ENCODE measurements at places on chromosomes 1 and 21.

- DNase-seq = no peak
These were observed 173.5 kb downstream of the NPHP4 start for GRCh38 chr1:5818755-5819154.

GRCh38 chr1:205782627-205783432 lies 7.5 kb upstream of the RAB29 start:
- DNase-seq = no peak

- no peak for DNase-seq
These were observed 247.2 kb upstream of the B3GALT2 start for GRCh38 chr1:193433599-193433998.

GRCh38 chr1:85274969-85275453 lies 1.4 kb downstream of the BCL10 start:
- DNase-seq = peak; percentile 90

DNA sequence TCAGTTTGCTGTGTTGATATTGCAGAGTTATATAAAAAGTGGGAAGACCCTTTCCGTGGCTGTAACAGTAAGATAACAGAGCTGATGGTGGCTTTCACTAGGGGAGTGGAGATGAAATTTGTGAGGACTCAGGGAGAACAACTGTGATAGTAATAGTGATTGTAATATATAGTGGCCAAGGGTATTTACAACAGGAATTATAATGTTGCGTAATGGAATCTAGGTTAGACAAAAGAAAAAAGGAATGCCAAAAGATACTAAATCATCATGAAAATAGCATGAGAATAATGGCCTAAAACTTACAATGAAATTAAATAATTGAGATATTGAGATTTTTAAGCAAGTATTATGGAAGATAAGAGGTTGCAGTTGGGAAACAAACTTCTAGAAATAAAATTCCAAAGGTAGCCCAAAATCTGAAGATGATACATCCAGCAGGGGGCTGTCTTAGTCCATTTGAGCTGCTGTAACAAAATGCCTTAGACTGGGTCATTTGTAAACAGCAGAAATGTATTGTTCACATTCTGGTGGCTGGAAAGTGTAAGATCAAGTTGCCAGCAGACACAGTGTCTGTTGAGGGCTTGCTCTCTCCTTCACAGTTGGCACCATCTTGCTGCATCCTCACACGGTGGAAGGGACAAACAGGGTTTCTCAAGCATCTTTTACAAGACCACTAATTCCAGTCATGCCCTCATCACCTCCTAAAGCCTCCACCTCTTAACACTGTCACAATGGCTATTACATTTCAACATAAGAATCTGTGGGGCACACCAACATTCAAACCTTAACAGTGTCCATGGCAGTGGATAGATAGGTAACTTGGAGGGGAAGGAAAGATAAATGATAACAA lies 711.2 kb downstream of the MRPL39 start:
- no peak for DNase-seq

DNA sequence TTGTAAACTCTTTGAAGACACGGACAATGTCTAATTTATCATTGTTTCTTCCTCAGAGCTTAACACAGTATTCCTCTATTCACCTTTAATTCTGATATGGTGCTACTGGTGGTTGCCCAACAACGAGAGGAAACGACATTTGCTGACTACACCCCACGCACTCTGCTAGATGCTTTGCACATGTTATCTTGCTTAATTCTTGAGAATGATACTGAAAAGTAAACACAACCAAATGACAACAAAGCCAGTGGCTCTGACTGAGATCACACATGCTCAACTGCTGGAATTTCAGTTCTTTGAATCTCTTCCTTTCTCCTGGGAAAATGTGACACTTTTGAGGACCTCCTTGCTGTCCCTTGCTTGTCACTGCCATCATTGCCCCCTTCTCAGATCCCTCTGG lies 37.2 kb upstream of the DDAH1 start:
- DNase-seq = peak; percentile 80

DNA sequence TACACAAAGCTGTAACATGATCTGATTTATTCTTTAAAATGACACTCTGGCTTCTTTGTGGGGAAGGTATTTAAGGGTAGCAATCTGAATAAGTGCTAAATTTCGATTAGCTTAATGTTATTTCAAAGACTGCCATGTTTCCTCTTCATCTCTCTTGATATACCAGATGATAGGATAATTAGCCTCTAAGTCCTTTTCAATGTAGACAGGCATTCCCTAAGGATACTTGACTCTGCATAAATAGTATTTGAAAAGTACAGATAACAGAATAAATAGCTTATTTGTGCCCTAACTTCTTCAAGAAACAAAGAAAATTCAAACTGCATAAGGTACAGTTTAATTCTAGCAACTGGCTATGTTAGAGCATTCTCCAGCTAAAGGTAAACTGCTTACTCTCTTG lies 46.2 kb downstream of the ARHGAP29 start:
- DNase-seq = no peak

GRCh38 chr1:101288491-101288944 lies 51.7 kb downstream of the S1PR1 start:
- DNase-seq = peak; percentile 98

- no peak for DNase-seq
These were observed 36.5 kb downstream of the YY1AP1 start for GRCh38 chr1:155651861-155652661.

- no peak for DNase-seq
These were observed 53.4 kb downstream of the DMRTA2 start for GRCh38 chr1:50369830-50370229.

- no peak for DNase-seq
These were observed 1.6 kb upstream of the PMF1 start for GRCh38 chr1:156211243-156211642.

DNA sequence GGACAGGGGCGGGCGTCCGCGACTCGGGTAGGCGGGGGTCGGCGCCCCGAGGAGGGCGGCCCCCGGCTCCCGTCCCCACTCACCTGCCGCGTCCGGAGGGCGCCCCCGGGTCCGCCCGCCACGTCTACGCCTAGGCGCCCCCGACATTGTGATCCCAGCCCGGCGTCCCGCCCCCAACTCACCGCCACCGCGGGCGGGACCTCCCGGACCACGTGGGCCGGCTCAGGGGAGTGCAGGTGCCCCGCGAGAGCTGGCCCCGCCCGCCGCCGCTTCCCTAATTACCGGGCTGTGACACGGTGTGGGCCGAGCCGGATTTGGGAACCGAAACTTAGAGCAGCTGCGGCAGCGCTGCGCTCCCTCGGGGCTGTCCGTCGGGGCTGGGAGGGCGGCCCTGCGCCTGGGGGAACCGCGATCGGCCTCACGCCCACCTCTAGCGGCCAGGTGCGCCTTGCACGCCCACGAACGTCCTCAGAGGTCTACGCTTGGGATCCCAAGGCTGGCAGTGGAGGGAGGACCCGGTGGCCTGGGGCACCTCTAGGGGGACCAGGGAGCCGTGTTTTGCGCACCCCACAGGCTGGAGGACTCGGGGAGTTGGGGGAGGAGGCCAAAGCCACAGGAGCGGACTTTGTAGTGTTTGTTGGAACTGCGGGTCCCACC lies 521 bp upstream of the NADK start:
- DNase-seq = no peak

DNA sequence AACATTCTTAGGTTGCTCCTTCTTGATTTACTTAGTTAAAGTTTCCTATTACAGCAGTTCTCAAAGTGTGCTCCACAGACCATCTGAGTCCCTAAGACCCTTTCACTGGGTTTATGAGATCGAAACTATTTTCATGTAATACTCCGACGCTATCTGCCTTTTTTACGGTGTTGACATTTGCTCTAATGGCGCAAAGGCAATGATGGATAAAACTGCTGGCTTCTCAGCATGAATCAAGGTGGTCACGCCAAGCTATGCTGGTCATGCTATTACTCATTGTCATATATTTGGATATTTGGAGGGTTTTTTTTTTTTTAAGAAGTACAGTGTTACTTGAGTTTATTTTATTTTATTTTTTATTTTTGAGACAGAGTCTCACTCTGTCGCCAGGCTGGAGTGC lies 235.1 kb downstream of the KIF26B start:
- DNase-seq = no peak

GRCh38 chr21:16199539-16199938 lies 469.8 kb downstream of the USP25 start:
- no peak for DNase-seq

GRCh38 chr1:116764466-116764898 lies 10.3 kb downstream of the CD2 start:
- DNase-seq = no peak

- peak; percentile 93 for DNase-seq
These were observed at the start of gene WDR47 for GRCh38 chr1:109041621-109042468. TSS of gene WDR47 (minus strand) at chr1:109042102. CDS start at chr1:109023512, 18,590 bp downstream.

- DNase-seq = no peak
These were observed 32.4 kb upstream of the ZNF124 start for GRCh38 chr1:247204177-247204647.

GRCh38 chr1:72066431-72066830 lies 215.9 kb downstream of the NEGR1 start:
- no peak for DNase-seq

DNA sequence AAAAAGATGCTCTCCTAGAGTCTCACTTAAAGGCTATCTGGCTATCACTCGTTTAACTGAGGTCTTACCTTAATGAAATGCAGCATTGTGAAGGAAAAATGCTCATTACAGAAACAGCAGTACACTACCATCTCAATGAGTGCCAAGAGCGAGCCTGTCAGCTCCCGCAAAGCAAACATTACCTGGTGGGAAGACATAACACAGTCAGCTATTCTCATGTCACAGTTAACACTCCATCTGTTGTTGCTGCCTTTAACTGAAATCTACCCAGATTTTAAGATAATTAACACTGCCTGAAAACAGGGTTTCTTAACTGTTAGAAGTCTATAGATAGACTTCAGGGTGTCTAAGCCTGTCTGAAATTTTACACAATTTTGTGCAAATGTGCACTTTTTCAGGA lies 39.1 kb downstream of the PCSK9 start:
- no peak for DNase-seq

GRCh38 chr1:47643306-47644211 lies 205.7 kb downstream of the FOXD2 start:
- DNase-seq = no peak

- no peak for DNase-seq
These were observed 161.2 kb upstream of the NFIA start for GRCh38 chr1:60921175-60921574.

GRCh38 chr21:37341254-37341960 lies 25.2 kb upstream of the DYRK1A start:
- DNase-seq = no peak

GRCh38 chr1:235261243-235261642 lies 66.7 kb downstream of the ARID4B start:
- no peak for DNase-seq

- no peak for DNase-seq
These were observed 18.9 kb downstream of the EPB41 start for GRCh38 chr1:28933277-28933676.

DNA sequence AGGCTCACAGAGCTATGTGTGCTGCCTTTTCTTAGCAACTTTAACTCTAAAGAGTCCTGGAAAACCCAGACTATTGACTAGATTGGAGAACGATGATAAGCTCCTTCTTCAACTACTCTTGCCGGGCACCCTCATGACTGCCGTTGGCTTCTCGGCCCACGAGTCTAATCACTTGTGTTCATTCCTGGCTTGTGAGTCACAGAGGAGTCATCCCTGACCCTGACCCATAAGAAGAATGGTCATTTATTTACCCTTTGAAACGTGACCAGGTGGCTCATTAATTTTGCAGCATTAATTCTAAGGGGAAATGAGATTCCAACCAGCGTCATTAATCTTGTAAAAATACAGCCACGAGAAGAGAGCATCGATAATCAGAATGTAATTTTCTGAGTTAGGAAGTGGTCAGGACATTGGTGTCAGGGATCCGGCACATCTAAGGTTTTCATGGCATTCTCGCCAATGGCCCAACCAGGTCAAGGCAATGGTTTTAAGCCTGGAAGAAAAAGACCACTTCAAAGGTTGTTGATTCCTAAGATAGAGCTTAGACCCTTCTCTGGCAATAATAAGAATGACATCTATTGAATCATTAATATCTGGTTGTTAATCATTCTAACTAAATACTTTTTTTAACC lies 183.6 kb upstream of the RUNX1 start:
- peak; percentile 86 for DNase-seq

DNA sequence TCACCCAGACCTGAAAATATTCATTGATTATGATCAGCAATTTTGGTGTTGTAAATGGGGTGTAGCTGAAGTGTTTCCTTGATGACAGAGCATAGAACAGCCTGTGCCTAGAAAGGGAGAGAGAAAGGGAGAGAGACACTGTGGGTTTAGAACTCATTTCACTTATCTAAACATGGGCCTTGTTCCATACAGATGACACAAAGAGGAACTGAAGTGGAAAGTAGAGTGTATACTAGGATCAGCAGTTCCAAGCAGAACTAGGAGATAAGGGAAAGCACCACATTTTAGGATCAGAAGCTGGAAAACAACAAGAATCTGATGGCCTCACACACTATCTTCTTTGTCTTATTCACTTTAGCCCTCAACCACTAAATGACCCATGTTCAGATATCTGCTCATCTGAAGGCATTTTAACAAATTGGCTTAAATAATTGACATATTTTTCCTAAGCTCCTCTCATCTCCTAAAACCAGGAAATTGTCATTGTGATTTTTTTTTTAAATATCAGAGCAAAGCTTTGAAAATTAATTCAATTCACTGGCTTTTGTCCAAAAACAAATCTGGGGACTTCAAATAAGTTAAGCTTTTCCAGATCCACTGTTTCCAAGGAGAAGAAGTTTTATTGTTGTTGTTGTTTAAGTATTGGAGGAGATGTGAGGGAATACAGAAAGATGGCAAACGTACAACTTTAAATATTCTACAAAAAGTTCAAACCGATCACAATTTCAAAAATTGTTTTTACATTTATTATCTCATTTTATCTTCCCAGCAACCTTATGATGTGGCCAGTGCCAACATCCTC lies 103.8 kb downstream of the LYPLAL1 start:
- peak; percentile 18 for DNase-seq

- DNase-seq = peak; percentile 74
These were observed 4.9 kb downstream of the DNTTIP2 start for GRCh38 chr1:93874025-93874651.

DNA sequence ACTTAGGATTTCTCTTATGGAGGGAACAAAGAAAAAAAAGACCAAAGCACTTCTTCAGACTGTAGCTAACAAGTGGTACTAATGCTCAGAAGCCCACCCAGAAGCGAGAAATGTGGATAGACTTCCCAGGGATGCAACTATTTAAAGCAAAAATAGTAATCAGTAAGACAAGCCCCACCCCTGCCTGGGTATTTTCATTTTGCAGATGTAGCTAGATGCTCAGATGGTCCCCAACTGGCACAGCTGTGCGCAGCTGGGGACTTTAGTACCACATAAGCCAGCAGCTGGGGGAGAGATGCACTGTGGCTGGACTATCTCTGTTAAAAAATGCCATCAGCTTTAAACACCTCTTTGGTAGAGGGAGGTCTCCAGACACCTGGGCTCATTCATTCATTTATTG lies 77.8 kb upstream of the SPAG17 start:
- no peak for DNase-seq

- DNase-seq = peak; percentile 11
These were observed 657.1 kb upstream of the BRINP3 start for GRCh38 chr1:191134796-191135195.

- no peak for DNase-seq
These were observed 148.6 kb downstream of the PCP4 start for GRCh38 chr21:40015818-40016217.
